Activated naive CD8-positive, alpha-beta T cell treated with anti-CD3 and anti-CD28 coated beads, Interleukin-2, amount 50 U/mL, for 24 hours (primary cell): ENCODE measurements at places on chromosomes 7 and 10.

- DNase-seq, result no peak
Measured at GRCh38 chr10:20892796-20893195, 4.3 kb downstream of the NEBL start.

DNA sequence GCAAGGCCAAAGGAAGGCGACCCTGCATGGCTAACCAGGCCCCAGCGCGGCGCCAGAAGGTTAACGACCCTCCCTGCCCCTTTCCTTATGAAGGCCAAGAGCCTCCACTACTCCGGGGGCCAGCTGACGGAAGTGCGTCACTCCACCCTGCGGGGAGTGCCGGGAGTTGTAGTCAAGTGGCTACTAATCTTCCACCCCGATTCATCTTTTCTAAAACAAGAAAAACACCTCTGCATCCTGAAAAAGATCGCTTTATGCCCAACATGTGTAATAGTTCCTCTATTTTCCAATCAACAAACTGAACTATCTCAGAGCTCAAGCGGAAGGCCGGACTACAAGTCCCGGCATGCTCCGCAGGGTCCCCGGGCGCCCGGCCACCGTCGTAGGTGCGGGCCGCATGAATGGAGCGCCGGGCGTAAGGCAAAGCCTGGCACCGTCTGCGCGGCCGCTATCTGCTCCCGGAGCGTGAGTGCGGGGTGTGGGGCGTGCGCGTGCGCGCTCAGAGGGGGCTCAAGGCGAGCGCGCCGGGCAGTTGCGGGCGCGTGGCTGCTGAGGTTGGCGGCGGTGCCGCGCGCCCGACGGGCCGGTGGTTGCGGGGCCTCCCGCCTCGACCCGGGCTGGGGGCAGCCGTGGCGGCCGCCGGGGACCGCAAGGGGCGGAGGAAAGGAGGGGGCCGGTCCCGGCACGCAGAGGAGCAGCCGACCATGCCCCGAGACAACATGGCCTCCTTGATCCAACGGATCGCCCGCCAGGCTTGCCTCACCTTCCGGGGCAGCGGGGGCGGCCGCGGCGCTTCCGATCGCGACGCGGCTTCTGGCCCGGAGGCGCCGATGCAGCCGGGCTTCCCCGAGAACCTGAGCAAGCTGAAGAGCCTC, at the start of gene ADO:
Gene ADO, plus strand, starts transcription at position 365 of the 875 bp plus-strand sequence. Its CDS starts 340 bp downstream, at position 705.
- peak; percentile 81 for DNase-seq

GRCh38 chr7:13420726-13421125, 568.7 kb downstream of the ETV1 start:
- no peak for DNase-seq

GRCh38 chr10:44280226-44281014, 104.5 kb downstream of the CXCL12 start:
- no peak for DNase-seq

DNA sequence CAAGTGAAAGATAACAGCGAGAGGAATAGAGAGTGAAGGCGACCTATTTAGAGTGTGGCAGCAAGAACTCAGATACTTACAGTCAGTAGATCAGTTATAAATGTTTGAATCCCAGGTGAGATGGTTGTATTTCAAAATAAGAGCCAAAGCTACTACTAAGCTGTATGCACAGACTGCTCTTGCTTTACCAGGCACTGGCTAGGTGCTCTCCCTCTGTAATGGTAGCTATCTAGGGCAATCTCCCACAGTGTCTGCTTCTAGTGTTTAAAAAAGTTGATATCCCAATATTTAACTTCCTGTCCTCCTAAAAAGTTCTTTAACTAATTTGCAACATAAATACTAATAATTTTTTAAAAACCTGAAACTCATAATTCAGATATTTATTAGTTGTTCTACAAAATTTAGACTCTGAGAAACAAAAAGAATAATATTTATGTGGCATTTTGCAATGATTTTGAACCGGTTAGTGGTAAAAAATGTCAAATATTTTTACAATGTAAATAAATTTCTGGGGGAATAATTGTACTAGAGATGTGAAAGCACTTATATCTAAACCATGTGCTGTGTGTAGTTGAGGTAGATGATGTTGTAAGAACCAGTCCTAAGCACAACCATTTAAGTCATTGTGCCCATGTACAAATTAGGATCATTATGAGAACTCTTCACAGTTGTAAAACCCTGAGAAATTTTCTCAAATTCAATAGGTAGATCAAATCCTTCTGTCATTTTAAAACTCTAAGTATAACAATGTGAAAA, 349.3 kb upstream of the SEMA3D start:
- no peak for DNase-seq

- no peak for DNase-seq
Measured at GRCh38 chr7:2312267-2312929, 1.8 kb downstream of the SNX8 start.

DNA sequence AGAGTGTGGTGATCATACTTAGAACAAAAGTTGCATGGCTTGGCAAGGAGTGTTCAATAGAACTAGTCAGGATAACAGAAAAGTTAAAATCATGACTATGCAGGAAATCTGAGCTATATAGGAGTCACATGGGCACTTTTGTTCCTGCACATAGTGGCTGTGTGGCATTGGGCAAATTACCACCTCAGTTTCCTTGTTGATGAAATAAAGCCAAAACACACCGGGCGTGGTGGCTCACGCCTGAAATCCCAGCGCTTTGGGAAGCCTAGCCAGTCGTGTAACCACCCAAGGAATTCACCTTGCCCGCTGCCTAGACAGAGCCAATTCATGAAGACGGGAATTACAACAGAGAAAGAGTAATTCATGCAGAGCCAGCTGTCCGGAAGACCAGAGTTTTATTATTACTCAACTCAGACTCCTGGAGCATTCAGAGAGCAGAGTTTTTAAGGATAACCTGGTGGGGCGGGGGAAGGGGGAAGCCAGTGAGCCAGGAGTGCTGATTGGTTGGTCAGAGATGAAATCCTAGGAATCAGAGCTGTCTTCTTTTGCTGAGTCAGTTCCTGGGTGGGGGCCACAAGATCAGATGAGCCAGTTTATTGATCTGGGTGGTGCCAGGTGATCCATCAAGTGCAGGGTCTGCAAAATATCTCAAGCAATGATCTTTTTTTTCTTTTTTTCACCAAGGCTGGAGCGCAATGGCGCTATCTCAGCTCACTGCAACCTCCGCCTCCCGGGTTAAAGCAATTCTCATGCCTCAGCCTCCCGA, 6.4 kb upstream of the MKRN1 start:
- no peak for DNase-seq

DNA sequence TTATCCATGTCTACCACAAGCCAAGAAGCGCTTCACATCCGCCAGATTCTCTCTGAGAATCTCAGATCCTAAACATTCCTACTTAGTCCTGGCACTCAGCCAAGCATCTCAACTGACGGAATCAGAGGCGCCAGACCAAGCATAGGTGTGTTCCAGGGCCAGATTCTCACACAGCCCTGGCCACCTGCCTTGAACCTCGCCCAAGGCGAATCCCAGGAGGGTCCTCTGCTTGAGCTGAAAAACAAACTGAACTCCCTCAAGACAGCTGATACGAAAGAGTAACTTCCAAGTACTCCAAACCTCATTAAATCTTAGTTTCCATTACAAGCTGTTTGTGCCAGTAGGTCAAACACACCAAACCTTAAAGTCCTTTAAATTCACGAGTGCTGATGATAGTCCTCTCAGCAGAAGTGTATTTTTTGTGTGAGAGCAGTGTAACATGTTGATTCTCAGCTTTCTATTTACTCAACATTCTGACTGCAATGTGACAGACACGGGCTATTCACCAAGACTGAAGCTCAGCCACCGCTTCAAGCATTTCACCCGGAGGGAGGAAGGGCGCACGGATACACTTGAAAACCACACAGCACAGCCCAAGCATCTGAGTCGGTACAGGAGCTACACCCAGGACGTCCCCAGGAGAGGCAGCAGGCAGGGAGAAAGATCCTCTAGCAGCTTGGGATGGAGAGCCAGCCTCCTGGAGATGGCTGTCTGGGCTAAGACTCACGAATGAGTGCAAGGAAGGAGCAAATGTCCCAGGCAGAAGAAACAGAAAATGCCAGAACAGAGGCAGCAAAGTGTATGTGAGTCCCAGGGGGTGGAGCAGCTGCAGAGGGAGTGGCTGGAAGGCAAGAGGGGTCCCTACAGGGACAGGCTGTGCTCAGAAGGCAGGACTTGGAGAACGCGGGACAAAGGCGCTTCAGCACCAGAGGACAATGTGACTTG, 6.0 kb downstream of the PARD3 start:
- no peak for DNase-seq

DNA sequence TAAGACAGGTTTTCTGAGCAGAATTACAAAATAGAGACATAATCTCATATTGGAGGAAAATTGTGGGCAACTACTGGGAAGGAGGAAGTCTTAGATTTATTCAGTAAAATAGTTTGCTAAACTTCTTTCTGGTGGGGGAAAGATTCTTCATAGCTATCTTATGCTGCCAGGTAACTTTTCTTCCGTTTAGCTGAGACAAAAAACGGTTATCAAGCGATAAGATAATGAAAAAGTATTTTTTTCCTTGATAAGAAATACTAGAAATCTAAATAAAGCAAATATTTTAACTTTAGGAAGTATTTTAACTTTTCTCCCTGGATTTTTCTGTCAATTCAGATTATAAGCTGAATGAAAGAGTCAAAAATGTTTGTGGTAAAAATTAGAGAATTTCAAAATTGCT, 52.3 kb downstream of the JMJD1C start:
- no peak for DNase-seq

GRCh38 chr10:10605551-10606081, 412.1 kb upstream of the CELF2 start:
- DNase-seq, result no peak
